ENCODE measurements at places on chromosomes 7 and 10.

DNA sequence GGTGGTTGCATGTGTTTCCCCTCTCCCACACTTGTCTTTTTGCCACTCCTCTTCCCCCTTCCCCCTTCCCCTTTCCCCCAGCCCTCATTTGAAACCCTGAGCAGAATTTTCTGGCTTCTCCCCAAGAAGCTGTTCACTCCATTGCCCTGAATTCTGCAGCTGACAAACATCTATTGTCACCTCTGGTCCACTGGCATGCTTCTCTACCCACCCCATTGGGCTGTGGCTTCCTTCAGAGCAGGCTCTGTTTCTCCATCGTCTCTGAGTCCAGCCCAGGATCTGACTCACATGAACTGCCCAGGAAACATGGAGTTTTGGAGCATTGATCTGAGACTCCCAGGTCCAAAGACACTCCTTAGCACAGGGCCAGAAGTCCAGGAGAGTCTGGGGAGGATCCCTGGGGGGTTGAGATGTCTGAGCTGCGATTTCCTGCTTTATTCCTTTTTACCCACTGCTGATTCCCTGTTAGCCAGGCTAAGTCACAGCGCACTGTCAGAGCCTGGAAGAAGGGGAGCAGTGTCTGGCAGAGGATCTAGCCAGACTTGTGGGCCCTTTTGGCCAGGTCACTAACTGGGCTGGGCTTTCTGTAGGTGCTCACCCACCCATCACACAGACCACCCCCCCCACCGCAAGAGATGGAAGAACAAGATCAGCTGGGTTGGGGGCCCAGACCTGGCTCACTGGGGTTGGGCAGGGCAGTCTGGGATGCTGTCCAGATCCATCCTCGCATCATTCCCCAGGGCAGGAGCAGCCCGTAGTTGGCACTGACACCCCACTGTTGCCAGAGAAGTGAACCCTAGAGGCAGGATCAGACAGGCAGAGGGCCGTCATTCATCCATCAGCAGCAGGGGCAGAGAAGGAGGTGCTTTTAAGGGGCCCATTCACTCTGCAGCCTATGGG lies 3.5 kb downstream of the CHAT start:
- DNase-seq: no peak

DNA sequence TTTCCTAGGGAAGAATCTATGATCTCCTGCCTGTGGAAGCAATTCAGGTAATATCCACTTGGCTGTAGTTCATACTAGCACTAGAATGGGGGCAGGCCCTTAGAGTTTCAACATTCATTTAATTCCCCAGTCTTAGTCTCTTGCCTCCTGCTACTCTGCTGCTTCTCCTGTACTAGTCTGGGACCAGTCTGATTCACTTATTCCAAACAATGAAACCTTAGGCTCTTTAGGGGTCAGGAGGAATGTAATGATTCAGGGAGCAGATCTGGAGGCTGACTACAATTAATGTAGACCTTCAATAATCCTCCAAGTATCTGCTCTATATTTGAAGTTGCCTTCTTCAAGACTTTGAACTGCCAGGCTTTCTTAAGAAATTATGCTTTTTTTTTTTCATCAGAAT lies 101.8 kb downstream of the GNAT3 start:
- no peak for DNase-seq

DNA sequence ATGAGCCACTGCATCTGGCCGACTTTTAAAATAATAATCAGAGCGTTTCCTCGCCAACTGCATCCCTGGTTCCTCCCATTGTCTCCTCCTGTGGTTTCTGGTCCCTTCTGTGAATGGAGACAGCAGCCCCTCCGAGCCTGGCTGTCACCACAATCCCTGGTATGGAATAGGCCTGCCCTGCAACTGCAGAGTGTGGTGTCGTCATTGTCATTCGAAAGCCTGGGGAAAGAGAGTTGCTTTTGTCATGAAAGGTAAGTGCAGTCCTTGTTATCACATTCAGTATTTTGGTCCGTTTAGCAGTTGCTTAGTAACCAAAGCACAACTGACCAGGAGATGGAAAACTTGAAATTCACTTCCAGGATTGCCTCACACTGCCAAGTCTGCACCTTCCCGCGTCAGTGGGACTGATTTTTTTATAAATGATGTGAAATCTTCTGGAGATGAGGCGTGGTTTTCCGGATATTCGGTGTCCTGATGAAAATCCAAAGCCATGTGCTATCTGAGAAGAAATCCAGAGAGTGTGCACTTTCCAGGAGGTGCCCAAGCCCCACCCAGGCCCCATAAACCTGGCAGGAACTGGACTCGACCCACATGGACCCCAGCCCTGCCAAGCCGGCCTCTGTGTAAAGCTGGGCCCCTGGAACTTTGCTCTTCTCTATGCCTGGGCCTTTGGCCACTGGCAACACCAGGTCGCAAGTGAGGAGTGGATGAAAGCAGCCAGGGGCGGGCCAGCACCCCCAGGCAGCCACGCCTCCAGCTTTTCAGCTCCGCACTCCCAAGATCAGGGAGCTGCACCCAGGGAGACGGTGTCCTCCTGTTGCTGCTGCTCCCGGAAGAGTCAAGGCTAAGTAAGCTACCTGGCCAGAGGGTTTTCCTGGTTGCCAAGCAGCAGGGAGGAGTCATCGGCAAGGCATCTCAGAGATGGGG lies 133.7 kb upstream of the SH2B2 start:
- no peak for DNase-seq

DNA sequence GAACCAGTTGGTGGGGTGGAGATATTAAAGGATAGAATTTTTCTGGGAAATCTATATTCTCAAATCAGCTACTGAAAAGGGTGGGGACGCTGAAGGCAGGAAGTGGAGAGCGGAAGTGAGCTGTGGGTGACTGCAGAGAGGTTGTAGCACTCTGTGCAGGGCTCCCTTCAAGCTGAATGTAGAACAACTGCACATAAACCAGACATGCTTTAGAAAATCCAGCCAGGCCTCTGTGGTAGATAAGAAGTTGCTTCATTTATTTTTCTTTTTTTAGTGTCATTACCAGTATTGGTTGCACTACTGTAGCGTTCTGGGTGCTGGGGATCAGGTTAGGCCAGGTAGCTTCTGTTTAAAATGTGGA lies 127.8 kb downstream of the CELF2 start:
- DNase-seq: no peak

DNA sequence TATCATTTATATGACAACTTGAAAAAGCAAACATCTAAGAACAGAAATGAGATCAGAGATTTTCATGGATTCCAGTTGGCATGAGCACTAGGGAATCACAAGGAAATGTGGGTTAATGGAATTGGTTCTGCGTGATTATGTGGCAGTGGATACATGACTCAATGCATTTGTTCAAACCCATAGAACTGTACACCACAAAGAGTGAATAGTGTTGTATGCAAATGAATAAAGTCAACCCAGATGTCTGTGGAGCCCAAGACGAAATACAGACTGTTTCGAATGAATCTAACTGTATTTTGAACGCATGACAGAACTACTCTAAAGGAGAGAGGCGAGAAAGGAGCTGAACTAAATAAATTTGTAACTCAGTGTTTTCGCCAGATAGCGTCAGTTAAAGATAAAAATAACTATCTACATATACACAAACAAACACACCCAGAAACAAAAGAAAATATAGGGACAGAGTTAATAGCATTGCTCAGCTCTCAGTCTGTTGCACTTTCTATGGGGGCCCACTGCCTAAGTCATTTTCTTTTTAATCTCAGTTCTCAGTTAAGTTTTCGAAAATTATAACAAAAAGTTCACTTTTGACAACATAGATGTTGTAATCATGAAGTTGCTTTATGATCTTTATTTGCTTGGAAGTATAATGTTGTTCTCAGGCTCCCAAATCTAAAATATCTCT lies 636.7 kb upstream of the SEMA3D start:
- DNase-seq: no peak

- DNase-seq: no peak
These were observed 70.1 kb upstream of the VWC2 start for GRCh38 chr7:49703337-49703736.

- peak; percentile 21 for DNase-seq
These were observed 28.4 kb downstream of the RASGEF1A start for GRCh38 chr10:43238462-43238861.

DNA sequence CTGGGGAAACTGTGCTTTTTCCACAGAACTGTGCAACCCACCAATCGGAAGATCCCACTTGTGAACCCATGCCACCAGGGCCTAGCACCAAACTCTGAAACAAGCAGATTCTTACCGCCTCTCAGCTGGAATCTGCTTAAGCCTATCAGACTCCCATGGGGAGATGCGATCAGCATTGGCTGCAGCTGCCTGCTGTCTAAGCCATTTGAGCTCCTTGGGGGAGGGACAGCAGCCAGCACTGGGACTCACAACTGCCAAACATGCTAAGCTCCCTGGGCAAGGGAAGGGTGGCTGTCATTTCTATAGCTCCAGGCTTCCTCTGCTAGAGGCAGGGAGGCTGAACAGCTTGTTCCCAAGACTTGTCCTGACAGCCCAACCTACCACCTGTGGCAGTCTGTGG lies 283.8 kb downstream of the CDK14 start:
- no peak for DNase-seq

DNA sequence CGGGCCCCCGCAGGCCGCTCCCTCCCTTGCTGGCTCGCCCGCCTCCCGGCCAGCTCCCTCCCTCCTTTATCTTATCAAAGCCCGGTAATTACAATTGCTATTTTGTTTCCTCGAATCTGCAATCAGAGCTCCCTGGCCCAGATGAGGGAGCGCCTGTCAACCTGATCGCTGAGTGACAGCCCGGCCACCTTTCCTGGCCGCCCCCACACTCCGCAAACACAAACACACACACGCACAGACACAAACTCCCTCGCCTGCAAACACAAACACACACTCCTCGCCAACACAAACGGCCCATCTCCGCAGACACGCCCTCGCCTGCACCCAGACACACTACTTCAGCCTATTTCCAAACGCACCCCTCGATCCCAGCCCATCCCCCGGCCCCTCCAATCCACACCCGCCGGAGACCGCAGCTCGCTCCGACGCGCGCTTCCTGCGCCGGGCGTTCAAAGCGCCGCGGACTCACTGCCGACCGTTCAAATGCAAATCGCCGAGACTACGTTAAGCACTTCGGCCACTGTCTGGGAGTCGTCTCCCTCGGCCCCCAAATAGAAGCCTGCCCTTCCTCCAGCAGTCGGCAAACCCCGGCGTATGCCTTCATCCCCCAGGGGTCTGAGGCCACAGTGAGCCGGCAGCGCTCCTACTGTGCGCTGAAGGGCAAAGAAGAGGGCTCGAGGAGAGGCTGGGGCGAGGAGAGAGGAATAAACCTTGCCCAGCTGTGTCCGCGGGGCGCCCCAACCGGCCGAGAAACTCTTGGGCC lies 3.0 kb upstream of the FGF8 start:
- DNase-seq: peak; percentile 59

- no peak for DNase-seq
These were observed 795.9 kb upstream of the IGFBP3 start for GRCh38 chr7:46716926-46717325.

DNA sequence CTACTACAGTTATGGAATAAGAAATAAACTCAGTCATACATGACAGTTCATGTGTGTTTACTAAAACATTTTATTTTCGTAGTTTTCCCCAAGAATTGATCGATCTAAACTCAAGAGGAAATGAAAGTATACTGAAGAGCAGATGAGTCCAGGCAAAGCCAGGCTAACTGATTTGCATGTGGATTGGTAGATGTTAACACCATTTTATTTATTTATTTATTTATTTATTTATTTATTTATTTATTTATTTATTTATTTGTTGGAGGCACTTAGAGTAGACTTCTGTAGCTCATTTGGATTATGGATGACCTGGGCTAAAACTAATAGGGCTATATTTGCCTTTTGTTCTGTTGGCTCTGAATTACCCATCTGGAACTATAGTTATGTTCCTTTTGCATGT lies 68.5 kb upstream of the DKK1 start:
- no peak for DNase-seq

- DNase-seq: no peak
These were observed 23.1 kb downstream of the SHH start for GRCh38 chr7:155789001-155789725.

- no peak for DNase-seq
These were observed 1.1 kb downstream of the TRIM8 start for GRCh38 chr10:102645388-102645740.

DNA sequence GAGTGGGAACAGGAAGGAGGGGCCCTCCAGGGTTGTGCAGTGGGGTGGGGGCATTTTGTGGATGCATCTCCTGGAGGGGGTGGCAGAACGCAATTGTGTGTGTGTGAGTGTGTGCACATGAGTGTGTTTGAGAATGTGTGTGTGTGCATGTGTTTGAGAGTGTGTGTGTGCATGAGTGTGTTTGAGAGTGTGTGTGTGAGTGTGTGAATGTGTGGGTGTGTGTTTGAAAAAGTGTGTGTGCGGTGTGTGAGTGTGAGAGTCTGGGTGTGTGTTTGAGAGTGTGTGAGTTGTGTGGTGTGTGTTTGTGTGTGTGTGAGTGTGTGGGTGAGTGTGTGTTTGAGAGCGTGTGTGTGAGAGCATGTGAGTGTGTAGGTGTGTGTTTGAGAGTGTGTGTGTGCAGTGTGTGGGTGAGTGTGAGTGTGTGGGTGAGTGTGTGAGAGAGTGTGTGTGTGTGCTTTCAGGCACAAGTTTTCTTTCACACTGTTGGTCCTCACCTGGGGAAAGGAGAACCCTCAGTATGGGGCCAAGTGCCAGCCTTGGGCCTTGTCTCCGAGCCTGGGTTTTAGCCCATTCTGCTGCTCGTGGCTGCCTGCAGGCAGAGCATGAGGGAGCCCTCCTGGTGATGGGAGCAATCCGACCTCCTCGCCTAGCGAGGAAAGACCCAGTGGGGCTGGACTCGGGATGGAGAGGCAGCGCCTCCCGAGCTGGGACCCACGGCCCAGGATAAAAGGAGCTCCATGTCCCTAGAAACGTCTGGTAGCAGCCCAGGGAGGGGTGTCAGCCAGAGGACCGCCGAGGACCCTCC lies 35.6 kb downstream of the CDH23 start:
- no peak for DNase-seq

DNA sequence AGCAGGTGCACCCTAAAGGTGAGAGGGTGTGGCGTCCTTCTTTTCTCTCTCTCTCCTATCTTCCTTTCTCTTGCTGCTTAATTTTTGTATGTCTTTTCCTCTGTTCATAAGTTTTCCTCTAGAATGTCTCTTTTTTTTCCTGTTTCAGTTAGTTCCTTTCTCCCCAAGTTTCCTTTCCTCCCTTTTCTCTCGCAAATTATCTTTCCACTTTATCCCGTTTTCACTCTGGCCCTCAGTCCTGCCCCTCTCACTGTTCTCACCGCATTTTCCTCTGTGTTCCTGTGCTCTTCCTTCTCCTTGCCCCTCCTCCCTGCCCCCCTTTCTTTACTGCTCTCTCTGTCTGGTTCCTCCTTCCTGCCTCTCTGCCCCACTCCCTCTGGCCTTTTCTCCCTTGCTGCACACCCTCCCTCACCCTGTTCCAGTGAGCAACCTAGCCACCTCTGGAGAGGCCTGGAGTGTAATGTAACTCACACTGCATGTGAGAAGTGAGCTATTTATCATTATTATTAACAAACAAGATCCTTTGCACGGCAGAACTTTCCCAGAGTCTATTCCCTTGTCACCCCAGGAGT lies 158.5 kb downstream of the C10orf105 start:
- no peak for DNase-seq

- DNase-seq: no peak
These were observed 195.6 kb downstream of the ELFN1 start for GRCh38 chr7:1865571-1866255.

Measured in activated naive CD8-positive, alpha-beta T cell treated with anti-CD3 and anti-CD28 coated beads, Interleukin-2, amount 10 ng/mL, durations not matched to agents 7 days and 5 days (primary cell).